ENCODE measurements at places on chromosomes 2 and 18. TPM values are rescaled to one million over a fixed set of nuclear protein-coding genes. Genes with fewer than 3 reads are reported as not detected.

The XIRP2 gene
- total RNA-seq, result not detected

The FAM161A gene
- total RNA-seq, result 13.3 TPM

The DUSP19 gene
- 1.2 TPM for total RNA-seq

The HIBCH gene
- 25.5 TPM for total RNA-seq

The SCN2A gene
- total RNA-seq, result 0.46 TPM

The MYO7B gene
- total RNA-seq, result not detected

The KHK gene
- 12.2 TPM for total RNA-seq

DNA sequence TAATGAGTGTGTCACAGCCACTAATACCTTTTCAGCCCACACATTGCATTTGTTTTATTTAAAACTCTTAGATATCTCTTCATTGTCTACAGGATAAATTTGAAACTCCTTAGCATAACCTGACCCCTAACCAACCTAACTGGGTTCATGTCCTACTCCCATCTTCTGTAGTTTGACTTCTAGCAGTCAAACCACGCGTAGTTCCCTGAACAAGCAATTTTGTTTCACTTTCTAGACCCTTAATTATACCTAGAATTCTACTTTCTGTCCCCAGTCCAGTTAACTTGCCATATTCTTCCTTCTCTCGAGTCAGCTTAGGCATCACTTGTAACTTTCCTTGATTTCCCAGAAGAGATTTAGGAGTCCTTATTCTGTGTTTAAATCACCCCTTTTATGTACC, 55.1 kb downstream of the RBBP8 start:
- H3K4me3 ChIP-seq, result no peak overlapping the region
- peaks cover 11% of the 10 kb centered on the region for H3K36me3 ChIP-seq
- no peak overlapping the region for H3K27ac ChIP-seq
- no peaks in the 10 kb centered on the region for H3K4me1 ChIP-seq
- DNase-seq, result no peak
- no peaks in the 10 kb centered on the region for H3K27me3 ChIP-seq

DNA sequence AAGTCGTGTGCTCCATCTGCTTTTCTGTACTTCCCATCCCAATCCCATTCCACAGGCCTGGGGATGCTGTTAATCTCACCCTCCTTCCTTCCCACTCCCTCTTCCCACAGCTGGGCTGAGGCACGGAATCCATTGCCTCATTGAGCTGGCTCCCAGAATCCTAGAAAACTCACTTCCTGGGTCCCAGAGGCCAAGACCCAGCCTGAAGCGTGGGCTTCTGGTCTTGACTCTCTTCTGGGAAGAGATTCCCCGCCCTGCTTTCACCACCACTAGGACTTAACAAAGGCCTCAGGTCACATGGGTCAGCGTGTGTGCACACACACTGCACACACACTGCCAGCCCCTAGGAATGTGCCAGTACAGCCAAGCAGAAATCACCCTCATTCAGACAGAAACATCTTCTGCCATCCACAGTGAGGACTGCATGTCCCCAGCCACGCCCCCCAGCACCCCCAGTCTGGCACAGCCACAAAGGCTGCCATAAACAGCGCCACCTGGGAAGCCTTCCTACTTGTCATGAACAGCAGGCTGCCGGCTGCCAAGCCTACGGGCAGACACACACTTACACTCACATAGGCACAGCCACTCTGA, 165.8 kb downstream of the TNS1 start:
- no peak overlapping the region for H3K4me3 ChIP-seq
- H3K27me3 ChIP-seq, result no peaks in the 10 kb centered on the region

DNA sequence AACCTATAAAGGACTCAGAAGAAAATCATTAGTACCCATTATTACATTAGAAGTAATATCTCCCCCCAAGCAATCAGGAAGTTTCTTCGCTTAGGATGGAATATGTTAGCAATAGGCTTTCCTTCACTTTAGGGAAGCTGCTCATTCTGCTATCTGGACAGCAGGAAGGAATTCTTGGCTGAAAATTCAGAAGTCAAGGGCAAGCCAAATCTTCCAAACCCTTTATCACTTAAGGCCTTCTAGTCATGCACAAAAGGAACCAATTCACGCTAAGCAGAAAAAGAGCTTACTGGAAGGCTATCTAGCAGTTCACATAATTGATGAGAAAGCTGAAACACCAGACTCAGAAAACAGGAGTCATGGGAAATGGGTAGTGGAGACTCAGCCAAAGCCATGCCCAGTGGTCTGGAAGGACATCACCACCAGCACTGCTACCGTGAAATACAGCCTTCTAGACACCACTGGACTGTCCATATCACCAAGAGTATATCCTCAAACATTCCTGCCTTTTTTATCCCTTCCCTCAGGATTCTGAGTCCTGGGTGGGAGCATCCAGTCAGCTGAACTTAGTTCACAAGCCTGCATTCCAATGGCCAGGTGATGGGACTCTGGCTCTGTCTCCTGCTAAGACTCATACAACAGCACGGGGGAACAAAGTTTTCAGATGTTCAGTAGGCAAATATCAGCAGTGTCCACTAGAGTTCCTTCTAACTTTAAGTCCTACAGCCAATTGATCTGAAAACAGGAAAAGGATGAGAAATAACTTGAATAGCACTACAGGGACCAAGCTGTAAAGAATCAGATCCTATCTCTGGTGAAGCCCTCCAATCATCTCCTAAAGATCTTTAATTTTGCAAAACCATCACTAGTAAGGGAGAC, 14.8 kb upstream of the ADAM17 start:
- no peaks in the 10 kb centered on the region for H3K4me1 ChIP-seq

- no peaks in the 10 kb centered on the region for H3K36me3 ChIP-seq
- no peak overlapping the region for H3K4me3 ChIP-seq
- H3K27ac ChIP-seq, result peak overlapping the region; percentile 5
- peaks cover 4% of the 10 kb centered on the region for H3K4me1 ChIP-seq
- H3K27me3 ChIP-seq, result no peaks in the 10 kb centered on the region
These were observed 45.2 kb downstream of the PCBP1 start for GRCh38 chr2:70132244-70133126.

DNA sequence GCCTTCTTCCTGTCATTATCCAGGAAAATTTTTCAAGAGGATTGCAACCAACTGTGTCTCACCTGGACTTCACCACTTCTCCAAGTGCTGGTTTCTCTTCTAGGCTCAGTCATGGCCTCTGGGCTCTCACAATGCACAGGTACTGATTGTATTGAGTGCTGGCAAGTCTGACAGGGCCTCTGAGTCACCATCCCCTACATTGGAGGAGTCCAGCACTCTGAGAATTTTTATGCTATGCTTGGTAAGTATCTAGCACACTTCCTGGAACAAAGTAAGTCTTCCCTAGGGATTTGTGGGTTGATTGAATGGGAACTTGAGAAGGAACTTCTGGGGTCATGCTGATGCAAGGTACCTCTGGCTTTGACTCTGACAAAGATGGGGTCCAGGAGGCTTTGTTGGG, 147.2 kb upstream of the CELF4 start:
- no peak overlapping the region for H3K4me3 ChIP-seq
- no peak for DNase-seq
- H3K27me3 ChIP-seq, result no peaks in the 10 kb centered on the region
- no peaks in the 10 kb centered on the region for H3K4me1 ChIP-seq
- no peaks in the 10 kb centered on the region for H3K36me3 ChIP-seq

DNA sequence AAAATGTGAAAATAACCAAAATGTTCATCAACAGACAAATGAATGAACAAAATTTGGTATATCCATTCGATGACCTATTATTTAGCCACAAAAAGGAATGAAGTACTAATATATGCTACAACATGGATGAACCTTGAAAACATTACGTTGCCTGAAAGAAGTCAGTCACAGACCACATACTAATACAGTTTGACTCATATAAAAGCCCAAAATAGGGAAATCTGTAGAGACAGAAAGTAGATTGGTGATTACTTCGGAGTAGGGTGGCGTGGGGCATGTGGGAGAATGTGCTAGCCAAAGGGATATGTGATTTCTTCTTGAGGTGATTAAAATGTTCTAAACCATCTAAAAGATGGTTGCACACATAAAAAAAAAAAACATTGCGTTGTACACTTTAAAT, 44.2 kb upstream of the PPM1B start:
- H3K36me3 ChIP-seq, result no peaks in the 10 kb centered on the region
- no peak overlapping the region for H3K27ac ChIP-seq
- DNase-seq, result no peak

- no peaks in the 10 kb centered on the region for H3K36me3 ChIP-seq
- H3K4me1 ChIP-seq, result no peaks in the 10 kb centered on the region
- no peak for DNase-seq
- no peak overlapping the region for H3K27ac ChIP-seq
- no peaks in the 10 kb centered on the region for H3K27me3 ChIP-seq
- no peak overlapping the region for H3K4me3 ChIP-seq
These were observed 1441.7 kb upstream of the CELF4 start for GRCh38 chr18:39007031-39007902.

- peaks cover 18% of the 10 kb centered on the region for H3K4me1 ChIP-seq
- no peaks in the 10 kb centered on the region for H3K27me3 ChIP-seq
- H3K27ac ChIP-seq, result peak overlapping the region; percentile 100
These were observed 50.2 kb upstream of the DTNA start for GRCh38 chr18:34659579-34660517.

DNA sequence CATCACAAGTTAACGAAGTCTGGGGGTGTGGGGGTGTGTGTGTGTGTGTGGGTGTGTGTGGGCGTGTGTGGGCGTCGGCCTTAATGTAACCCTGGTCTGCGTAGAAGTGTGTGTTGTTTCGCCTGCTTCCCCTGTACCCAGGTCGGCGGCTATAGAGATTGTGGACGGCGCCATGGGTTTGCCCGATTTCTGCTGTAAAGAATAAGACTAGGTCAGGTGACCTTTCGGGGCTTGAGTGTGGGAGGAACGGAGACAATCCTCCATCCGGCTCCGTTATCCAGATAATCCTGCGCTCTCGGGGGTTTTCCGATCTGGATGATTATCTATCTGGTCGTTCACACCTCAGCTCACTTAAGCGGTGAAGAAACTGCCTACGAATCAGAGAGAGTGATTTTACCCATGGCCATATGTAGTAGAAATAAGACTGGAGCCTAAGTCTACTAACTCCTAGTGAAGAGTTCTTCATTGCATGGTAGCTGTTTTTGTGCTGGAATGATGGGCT, 543 bp downstream of the HADHB start:
- H3K4me3 ChIP-seq, result peak overlapping the region; percentile 96
- no peaks in the 10 kb centered on the region for H3K36me3 ChIP-seq
- H3K4me1 ChIP-seq, result no peaks in the 10 kb centered on the region
- H3K27ac ChIP-seq, result no peak overlapping the region
- no peaks in the 10 kb centered on the region for H3K27me3 ChIP-seq

DNA sequence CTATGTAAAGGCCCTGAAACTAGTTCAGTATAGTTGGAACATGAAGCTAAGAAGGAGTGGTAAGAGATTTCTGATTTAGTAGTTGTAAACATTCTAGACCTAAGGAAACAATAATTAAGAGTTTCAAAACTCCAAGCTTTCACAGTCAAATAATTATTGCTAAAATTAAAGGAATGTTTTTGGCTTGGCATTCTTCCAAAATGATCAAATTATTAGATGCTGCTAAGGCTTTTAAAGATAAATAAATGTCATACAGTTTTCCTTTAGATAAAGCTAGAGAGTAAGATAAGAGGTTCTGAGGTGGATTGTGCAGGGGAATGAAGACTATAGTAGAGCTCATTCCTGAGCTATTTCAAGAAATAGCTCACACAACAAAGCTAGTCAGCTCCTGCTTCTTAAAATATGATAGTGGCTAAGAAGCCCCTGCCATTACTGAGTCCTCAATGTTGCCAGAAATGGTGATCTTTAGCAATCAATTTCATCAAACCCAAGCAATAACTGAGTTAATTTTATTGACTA, 45.3 kb downstream of the ZC3H15 start:
- no peaks in the 10 kb centered on the region for H3K27me3 ChIP-seq
- no peaks in the 10 kb centered on the region for H3K36me3 ChIP-seq
- no peak overlapping the region for H3K27ac ChIP-seq
- H3K4me3 ChIP-seq, result no peak overlapping the region
- no peak for DNase-seq

GRCh38 chr18:28439870-28440269, 262.9 kb upstream of the CDH2 start:
- H3K36me3 ChIP-seq, result 0 out of 2 replicates have a peak, but pooled peaks cover 5% of the 10 kb centered on the region
- H3K4me1 ChIP-seq, result no peaks in the 10 kb centered on the region
- no peak overlapping the region for H3K27ac ChIP-seq
- no peak for DNase-seq
- no peaks in the 10 kb centered on the region for H3K27me3 ChIP-seq

GRCh38 chr2:145068509-145068908, 548.6 kb upstream of the ZEB2 start:
- H3K36me3 ChIP-seq, result peaks cover 4% of the 10 kb centered on the region
- H3K4me3 ChIP-seq, result no peak overlapping the region
- H3K4me1 ChIP-seq, result no peaks in the 10 kb centered on the region
- no peak overlapping the region for H3K27ac ChIP-seq
- DNase-seq, result no peak

GRCh38 chr2:133193544-133194361, 374.5 kb downstream of the NCKAP5 start:
- no peak overlapping the region for H3K4me3 ChIP-seq
- DNase-seq, result no peak
- H3K27me3 ChIP-seq, result no peaks in the 10 kb centered on the region
- no peak overlapping the region for H3K27ac ChIP-seq
- peaks cover 4% of the 10 kb centered on the region for H3K36me3 ChIP-seq

- no peak overlapping the region for H3K27ac ChIP-seq
- H3K4me3 ChIP-seq, result no peak overlapping the region
- no peak for DNase-seq
These were observed 92.3 kb downstream of the CCBE1 start for GRCh38 chr18:59604877-59605276.

- H3K4me1 ChIP-seq, result peaks cover 4% of the 10 kb centered on the region
- H3K4me3 ChIP-seq, result no peak overlapping the region
These were observed 5.6 kb upstream of the NTSR2 start for GRCh38 chr2:11675423-11676112.

Measured in H9 (cell line).